ENCODE measurements at places on chromosomes 16 and 17.

DNA sequence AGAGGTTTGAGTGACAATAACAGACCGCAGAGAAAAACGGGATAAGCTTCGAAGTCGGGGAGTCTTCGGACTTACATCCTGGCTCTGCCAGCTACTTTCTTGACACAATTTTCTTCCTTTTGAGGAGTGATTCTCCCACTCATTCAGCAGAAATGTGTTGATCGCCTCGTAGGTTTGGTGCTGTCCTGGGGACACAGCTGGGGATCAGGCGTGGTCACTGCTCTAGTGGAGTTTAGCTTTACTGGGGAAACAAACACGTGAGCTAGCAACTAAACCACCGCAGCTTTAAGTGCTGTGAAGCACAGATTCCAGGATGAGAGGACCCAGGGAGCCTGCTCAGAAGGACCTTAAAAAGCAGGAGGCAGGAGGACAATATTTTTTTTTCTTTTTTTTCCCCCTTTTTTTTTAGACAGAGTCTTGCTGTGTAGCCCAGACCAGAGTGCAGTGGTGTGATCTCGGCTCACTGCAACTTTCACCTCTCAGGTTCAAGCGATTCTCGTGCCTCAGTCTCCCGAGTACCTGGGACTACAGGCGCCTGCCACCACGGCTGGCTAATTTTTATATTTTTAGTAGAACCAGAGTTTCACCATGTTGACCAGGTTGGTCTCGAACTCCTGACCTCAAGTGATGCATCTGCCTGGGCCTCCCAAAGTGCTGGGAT is 858 bp downstream of the NUBP1 start:
- DNase-seq, result no peak

GRCh38 chr17:6660805-6661463 is 9.4 kb downstream of the C17orf100 start:
- no peak for DNase-seq

GRCh38 chr16:70788668-70789594 is 12.0 kb downstream of the VAC14 start:
- peak; percentile 24 for DNase-seq

DNA sequence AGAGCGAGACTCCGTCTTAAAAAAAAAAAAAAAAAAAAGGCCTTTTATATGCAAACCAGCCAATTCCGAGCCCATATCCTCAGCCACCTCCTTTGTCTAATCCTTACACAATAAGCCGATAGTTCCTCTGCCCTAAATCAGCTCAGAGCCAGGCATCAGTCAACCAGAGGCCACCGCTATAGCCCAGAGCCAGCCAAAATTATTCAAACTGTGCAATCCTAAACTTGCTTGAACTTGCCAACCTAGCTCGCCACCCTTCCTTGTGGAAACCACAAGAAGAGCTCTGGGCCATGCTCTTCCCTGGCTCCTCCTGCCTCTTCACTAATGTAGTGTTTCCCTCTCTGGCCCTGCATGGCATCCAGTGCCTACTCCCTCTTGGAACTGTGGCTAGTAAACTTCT is 17.7 kb downstream of the ITGAL start:
- no peak for DNase-seq

DNA sequence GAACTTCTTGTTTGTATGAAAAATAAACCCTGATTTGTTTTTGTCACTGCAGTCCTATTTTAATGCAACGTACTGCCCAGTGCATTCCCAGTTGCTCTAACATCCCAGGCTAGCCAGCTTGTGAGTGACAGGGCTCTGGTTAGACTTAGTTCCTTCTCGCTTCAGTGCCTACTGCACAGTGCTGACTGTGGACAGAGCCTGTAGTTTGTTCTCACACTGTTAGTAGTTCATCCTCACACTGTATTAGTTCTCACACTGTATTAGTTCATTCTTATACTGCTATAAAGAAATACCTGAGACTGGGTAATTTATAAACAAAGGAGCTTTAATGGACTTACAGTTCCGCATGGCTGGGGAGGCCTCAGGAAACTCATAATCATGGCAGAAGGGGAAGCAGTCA is 116.6 kb upstream of the SALL1 start:
- no peak for DNase-seq

GRCh38 chr17:58391302-58391984 is 25.9 kb downstream of the RNF43 start:
- no peak for DNase-seq

DNA sequence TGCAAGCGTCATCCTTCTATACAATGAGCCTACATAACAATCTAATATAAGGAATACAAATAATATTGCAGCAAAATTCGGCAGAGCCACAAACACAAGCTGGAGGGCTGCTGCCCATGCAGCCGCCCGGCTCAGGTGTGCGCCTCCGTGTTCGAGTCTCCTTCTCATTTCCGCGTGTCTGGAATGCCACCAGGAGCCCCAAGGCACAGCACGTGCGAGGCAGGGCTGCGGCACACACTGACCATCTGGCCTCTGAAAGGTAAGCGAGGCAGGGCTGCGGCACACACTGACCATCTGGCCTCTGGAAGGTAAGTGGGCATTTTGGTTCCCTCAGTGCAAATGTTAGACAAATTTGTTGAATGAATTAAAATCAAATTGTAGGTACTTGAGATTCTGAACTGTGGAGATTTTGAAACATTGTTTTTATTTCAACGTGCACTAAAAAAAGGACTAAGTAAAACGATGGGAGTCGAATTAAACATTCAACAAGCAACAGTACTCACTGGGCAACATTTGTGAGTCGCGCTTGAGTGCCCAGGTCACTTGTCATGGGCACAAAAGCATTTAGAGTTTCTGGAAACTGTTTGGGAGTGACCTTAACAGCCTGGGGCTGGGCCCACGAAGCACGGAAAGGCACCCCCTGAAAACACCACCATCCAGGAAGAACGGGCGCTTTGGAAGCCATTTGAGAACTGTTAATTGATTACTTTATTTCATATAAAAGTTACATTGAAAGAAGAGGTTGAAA is 37.4 kb downstream of the ZDHHC7 start:
- DNase-seq, result no peak

GRCh38 chr16:51392521-51393187 is 241.6 kb upstream of the SALL1 start:
- DNase-seq, result no peak
